ENCODE measurements at places on chromosomes 1 and 21.

DNA sequence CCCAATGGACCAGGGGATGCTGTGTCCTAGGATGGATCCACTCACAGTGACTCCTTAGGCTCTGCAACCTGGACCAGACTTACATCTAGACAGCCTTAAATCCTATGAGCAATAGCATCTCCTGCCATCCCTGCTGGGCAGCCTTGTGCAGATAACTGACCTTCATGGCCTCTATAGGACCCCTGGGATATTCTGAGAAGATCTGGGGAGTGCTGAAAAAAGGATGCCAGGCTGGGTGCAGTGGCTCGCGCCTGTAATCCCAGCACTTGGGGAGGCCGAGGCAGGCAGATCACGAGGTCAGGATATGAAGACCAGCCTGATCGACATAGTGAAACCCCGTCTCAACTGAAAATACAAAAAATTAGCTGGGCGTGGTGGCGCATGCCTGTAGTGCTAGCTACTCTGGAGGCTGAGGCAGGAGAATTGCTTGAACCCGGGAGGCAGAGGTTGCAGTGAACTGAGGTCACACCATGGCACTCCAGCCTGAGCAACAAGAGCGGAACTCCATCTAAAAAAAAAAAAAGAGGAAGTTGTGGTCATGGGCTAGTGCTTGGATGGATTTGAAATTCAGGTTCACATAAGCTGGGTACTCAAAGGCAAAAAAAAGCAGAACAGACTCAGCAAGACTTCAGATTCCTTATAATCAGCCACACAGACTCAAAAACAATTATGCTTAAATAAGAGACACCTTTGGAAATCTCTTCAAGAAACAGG lies 10.9 kb upstream of the SH2D1B start:
- no peak for DNase-seq

DNA sequence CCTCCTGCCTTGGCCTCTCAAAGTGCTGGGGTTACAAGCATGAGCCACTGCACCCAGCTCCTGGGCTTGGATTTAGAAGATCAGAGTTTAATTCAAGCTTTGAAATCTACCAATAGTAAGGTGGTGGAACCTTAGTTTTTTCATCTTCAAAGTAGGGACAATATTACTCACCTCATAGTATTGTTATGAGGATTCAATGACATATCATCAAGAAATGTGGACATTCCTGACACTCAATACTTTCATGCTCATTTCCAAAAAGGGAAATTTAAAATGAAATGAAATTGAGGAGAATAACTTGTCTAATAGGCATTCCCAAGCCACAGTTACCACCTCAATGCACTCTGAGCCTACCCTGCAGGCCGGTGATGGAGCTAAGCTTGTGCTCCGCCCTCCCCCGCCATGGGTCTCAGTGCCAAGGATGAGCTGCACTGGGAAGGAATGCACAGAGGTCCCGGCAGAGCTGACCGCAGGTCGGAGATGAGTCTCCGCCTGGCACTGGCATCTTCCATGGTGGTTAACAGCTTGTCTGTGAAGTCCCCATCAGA lies 56.5 kb upstream of the BCAR3 start:
- peak; percentile 69 for DNase-seq

DNA sequence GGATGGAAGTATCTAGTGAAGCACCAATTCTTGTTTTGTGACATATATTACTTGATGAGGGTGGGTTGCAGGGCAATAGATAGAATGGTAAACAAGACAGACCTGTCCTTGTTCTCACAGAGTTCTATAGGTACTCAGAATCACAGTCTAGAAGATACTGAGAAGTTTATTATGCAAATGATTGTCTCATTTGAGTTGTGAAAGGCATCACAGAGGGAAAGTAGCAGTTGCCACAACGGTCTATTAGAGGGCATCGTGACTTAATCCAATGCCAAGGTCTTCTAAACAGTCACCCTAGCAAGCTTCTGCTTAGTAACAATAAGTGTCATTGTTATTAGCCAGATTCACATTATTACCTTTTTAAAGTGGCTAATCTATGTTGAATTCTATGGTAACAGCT lies 574.8 kb upstream of the ZRANB2 start:
- no peak for DNase-seq

GRCh38 chr1:150969626-150970025 lies 5.0 kb downstream of the CERS2 start:
- DNase-seq = no peak

- no peak for DNase-seq
Measured at GRCh38 chr1:151703813-151704212, 12.8 kb downstream of the CELF3 start.

DNA sequence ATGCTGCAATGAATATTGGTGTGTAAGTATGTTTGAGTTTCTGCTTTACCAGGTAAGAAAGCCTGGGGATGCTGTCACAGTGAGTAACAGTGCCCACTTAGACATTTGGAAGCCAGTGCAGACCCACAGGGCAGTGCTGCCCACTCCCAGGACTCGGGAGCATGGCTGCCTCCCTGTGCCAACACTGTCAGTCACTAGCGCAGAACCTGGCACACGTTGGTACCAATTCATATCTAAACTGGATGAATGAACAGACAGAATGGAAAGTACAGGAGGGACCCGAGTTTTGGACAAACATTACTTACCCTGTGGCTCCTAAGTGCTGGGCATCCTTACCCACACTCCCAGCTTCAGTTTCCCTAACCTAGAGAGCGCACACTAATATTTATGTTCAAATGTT lies 1.6 kb upstream of the EVA1C start:
- DNase-seq = no peak

- DNase-seq = no peak
Measured at GRCh38 chr1:88016947-88017346, 667.1 kb upstream of the PKN2 start.

DNA sequence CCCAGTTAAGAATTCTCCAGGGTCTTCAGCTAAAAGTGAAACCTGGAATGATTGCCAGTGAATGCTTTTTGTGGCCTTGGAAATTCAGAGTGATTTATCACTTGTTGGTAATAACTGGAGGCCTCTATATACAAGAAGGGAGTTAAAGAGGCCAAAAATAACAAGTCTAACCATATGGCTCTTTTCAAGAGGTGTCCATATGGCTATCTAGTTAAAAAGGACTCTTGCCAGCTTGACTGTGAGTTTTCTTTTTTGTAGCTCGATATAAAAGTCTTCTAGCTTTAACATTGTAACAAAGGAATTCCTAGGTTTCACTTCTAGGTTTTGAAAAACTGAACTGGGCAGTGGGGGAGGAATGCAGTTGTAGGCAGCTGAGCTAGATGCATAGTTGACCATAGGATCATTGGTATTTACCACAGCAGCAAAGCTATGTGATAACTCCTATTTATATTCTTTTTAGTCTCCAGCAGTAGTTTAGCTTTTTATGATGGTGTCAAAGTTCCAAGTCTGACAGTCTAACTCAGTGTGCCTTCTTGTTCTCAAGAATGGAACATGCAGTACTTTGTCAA lies 44.4 kb downstream of the CACHD1 start:
- DNase-seq = peak; percentile 90

DNA sequence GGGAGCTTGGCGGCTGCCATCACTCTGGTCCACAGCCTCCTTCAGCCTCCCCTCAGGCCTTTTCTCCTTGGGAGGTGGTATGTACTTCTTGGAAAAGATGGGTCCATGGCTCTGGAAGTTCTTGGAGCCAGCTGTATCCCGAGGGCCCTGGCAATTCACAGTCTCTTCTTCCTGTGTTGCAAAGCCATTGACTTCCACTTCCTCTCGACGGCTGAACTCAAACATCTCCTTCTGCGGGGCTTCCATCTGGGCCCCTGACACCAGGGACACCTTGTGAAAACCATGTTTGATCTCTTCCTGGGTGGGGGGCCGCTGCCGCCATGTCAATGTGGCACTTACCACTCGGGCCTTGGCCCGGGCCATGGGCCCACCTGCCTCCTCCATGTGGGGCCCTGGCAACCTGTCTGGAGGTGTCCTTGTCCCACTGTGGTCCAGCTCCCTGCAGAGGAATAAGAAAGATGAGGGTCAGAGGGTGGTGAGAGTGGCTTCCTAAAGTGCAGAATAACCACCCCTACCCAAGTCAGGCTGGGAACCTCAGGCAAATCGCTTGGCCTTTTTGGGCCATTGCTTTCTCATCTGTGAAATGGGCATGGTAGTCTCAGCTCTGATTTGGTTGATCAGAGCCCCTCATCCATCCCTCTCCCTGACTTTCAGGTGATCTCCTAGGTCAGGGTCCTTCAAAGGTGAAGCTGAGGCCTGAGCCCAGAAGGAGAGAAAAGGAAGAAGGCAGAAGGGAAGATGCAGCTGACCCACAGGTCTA lies 7.5 kb downstream of the CRYBG2 start:
- no peak for DNase-seq

- DNase-seq = no peak
Measured at GRCh38 chr1:43549921-43550597, 19.4 kb downstream of the PTPRF start.

DNA sequence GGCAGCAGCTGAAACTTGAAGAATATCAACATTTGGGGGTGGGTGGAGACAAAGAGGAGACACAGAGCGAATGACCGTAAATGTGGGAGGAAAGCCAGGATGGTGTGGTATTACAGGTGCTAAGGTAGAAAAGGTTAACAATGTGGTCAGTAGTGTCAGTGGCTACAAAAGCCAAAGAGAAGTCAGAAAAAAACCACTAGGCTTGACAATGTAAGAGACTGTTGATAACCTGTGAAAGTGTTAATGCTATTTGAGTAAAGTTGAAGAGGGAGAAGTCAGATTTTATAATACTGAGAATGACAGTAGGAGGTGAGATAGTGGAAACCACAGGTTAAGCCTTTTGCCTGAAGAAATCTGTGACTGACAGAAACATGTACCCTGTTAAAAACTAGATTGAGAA lies 120.8 kb downstream of the CLEC20A start:
- no peak for DNase-seq

DNA sequence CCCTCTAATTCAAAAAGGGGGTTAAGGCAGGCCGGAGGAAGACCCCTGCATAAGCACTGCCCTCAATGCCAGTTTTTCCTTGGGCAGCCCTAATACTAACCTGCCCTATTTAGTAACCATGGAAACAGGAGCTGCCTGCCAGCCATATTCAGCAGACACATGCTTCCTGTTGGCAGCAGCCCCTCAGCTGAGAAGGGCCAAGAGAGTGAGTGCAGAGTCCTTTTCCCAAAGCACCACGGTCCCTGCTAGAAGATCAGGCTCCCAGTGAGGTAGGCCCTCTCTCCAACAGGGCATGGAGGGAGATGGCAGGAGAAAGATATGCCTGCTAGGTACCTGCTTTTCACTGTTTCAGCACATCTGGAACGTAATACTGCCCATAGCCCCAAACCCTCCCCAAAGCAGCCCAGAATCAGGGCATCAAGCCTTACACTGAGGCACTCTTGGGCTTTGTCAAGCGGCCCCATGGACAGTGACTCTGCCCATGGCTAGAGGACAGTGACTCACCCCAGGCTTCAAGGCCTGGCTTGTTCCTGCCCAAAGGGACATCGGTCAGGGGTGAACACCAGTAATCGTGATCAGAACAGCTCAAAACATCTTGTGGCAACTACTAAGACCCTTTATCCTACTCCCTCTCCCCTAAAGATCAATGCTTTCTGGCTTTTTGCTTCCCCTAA lies 64.5 kb downstream of the BCAR3 start:
- DNase-seq = no peak

GRCh38 chr1:202161151-202162046 lies 997 bp upstream of the PTPN7 start:
- no peak for DNase-seq

GRCh38 chr1:201713086-201713810 lies 115.7 kb upstream of the IPO9 start:
- peak; percentile 95 for DNase-seq

DNA sequence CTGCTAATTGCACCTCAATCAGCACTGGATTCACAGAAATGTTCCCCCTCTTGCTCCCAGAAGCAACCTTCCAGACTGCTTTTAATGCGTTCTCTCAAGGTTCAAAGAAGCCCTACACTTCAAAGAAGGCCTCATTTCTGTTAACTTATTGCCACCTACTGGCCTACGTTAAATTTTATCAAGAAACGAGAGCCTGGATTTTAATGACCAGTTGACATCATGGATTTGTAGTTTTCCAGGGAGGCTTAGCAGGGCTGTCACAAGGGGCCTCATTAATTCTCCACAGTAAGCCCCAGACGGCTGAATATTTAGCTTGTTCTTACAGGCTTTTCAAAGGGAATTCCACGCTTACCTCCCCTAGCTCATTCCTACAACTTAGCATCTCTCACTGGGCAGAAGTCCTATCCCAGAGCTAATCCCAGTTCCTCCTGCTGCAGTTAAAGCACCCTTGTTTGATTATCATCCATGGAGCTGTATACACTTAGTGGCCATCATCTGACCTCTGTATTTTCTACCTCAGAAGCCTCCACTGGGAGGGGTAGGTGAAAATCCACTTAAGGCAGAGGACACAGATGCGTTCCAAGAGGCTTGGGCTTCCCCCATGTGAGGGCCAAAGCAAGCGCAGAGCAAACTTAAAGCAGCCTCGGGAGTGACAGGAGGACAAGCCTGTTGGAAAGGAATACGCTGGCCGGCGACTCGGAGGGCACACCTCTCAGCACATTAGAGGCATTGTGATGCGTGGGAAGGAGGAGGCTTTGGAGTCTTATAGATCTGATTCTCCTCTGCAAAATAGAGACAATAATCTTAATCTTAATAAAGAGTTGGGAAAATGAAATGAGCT lies 32.2 kb upstream of the CYP4X1 start:
- DNase-seq = no peak

- no peak for DNase-seq
Measured at GRCh38 chr21:42121794-42122193, 50.7 kb downstream of the UMODL1 start.

DNA sequence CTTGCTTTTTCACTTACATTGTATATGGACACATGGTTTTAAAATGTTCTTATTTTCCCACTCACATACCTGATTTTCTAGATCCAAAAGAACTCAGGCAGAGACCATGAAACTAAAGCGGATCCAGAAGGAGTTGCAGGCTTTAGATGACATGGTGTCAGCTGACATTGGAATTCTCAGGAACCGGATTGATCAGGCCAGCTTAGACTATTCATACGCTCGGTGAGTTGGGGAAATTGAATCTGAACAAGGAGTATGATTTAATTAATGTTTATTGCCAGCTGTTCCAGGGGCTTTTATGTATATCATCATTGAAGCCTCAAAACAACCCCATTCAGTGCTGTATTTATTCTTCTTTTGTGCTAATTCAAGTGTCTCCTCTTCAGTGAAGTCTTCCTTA lies 12.7 kb downstream of the GORAB start:
- DNase-seq = no peak

GRCh38 chr1:18197299-18197698 lies 89.7 kb downstream of the IGSF21 start:
- DNase-seq = no peak

- DNase-seq = no peak
Measured at GRCh38 chr1:232655028-232655745, 25.3 kb upstream of the SIPA1L2 start.

GRCh38 chr1:54325703-54326461 lies 80.3 kb downstream of the SSBP3 start:
- no peak for DNase-seq

- DNase-seq = no peak
Measured at GRCh38 chr1:72063364-72064044, 218.8 kb downstream of the NEGR1 start.

DNA sequence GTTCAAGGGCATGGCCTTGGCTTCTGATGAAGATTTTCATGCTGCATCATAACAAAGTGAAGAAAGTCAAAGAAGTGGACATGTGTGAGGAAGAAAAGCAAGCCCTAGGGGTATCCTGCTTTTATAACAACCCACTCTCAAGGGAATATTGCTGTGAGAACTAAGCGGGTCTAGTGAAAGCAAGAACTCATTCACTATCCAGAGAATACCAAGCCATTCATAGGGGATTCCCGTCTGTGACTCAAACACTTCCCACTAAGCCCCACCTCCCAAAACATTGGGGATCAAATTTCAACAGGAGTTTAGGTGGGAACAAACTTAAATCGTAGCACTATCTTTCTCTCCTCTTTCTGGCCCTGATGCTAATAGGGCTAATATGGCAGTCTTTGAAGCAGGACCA lies 98.5 kb upstream of the CTTNBP2NL start:
- no peak for DNase-seq

GRCh38 chr21:33761441-33762036 lies 119.2 kb downstream of the ITSN1 start:
- DNase-seq = peak; percentile 95
